Metanephros (tissue), 2 donors: ENCODE measurements at places on chromosomes 1 and 21. TPM values are rescaled to one million over a fixed set of nuclear protein-coding genes. Genes with fewer than 3 reads are reported as not detected.

Gene FPGT
- 23.9 TPM for total RNA-seq

Gene PGLYRP3
- not detected for total RNA-seq

Gene NBPF6
- not detected for total RNA-seq

Gene C4BPA
- total RNA-seq: 0.76 TPM

Gene IPO13
- total RNA-seq: 27.8 TPM

Gene COL9A2
- total RNA-seq: 18.7 TPM

Gene LRRN2
- 10.2 TPM for total RNA-seq

Gene UCHL5
- total RNA-seq: 25.0 TPM

Gene PRRX1
- 33.0 TPM for total RNA-seq

Gene OR2T2
- total RNA-seq: 0.06 TPM

Gene EEIG2
- total RNA-seq: 23.4 TPM

Gene TFF2
- total RNA-seq: not detected

Gene C1orf56
- total RNA-seq: 5.5 TPM
